NCI-H2107 (cell line): ENCODE measurements at places on chromosomes 5 and 9.

GRCh38 chr5:92956886-92957285 lies 624.1 kb downstream of the NR2F1-AS1 start:
- DNase-seq: no peak

- DNase-seq: no peak
Measured at GRCh38 chr9:131366761-131367401, 27.0 kb upstream of the PRRC2B start.

- DNase-seq: no peak
Measured at GRCh38 chr9:135939351-135940265, 21.6 kb downstream of the UBAC1 start.

DNA sequence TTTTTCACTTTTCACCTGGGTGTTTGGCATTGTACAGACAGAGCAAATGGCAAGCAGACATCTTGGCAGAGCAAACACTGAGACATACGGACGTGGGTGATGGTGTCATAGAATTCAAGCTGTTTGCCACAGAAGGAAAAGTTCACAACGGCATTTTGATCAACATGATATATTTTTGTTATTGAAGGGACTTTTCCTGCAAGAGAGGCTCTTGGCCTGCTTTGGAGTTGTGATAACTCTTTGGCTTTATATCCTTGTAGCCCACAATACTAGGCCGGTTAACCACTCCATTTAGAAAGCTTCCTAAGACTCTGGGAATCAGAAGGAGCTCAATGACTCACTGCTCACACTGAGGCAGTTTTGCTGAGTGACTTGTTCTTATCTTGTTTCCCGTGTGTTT lies 1038.3 kb downstream of the TLE1 start:
- no peak for DNase-seq

- no peak for DNase-seq
Measured at GRCh38 chr5:14745188-14745563, 80.7 kb downstream of the OTULIN start.

DNA sequence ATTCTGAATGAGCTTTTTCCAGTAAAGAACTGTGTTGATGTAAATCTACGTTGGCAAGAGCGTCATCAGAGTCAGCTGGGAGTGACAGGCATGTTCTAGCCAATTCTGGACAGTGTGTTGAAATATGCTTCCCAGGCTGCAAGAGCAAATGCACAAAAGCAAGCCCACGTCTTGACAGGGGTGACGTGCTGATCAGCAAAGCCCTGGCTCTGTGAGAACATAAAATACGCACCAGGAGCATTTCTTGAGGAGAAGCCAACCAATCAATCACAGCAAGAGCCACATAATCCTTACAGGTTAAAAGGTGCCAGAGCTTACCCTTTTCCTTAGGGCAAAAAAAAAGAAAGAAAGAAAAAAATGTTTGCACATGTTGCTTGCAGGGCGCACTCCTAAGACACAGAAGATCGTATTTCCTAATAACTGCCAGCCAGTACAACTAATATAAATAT lies 148.1 kb downstream of the PDE4D start:
- DNase-seq: no peak

DNA sequence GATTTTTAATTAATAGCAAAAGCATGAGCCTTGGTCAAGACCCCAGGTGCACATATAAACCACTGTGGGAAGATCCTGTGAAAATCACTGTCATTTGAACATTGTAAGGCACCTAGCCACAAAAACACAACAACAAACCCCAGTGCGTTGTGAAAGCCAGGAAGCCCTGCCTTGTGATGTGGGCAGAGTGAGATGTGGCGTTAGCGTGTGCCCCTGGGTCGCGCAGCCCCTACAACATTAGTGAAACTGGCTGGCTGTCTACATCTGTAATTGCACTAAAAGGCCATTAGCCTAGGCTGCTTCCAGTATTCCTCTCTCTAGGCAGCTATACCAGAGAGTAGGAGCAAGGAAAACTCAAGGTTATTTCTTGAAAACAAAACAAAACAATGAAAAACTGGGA lies 21.1 kb upstream of the PDZD2 start:
- no peak for DNase-seq

DNA sequence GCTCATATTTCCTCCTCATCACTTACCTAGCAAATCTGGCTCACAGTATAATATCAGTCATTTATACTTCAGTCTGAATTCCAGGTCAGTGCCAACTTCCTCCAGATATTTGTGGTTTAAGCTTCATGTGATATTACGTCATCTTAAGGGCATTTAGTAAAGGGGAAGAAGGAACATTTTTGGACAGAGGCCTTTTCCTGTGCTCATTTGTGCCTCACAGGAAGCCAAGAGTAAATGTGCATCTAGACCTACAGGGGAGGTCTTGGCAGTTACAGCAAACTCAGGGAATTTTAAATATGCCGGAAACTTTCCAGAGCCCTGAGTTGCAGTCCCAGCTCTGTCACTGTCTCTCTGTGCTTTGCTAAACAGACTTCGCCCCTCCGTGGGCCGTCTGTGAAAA lies 12.3 kb upstream of the KCNIP1 start:
- DNase-seq: no peak
